ENCODE measurements at places on chromosomes 11 and 22.

GRCh38 chr11:86681483-86681756 is 9.0 kb upstream of the ME3 start:
- DNase-seq = no peak

DNA sequence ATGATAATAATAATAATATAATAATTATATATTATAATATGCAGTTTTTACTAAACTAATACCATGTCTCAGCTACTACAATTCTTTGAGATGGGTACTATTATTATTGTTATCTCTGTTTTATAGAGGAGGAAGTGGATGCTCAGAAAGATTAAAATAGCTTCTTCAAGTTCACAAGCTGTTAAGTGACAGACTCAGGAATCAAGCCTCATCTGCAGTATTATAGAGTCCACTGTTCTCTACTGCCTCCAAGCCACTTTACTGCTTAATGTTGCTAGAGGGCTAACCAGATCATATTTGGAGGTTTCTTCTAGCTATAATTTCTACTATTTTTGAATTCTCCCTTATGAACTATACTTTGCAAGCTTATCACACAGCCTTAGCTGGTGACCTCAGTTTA is 62.7 kb downstream of the CSTPP1 start:
- no peak for DNase-seq

- DNase-seq = no peak
These were observed 22.1 kb downstream of the SCUBE2 start for GRCh38 chr11:9069256-9069655.

- no peak for DNase-seq
These were observed 20.1 kb upstream of the CUL5 start for GRCh38 chr11:107988397-107989158.

GRCh38 chr11:131880316-131880715 is 509.9 kb downstream of the NTM start:
- no peak for DNase-seq

GRCh38 chr11:106014620-106015019 is 7.4 kb downstream of the MSANTD4 start:
- DNase-seq = no peak

GRCh38 chr11:61370349-61371005 is 8.3 kb downstream of the TMEM138 start:
- DNase-seq = no peak

- no peak for DNase-seq
These were observed 334.9 kb downstream of the OPCML start for GRCh38 chr11:133197425-133197824.

- no peak for DNase-seq
These were observed 8.3 kb downstream of the CTSF start for GRCh38 chr11:66559866-66560676.
